CD4-positive, alpha-beta T cell treated with Interleukin-12 subunit alpha and Interleukin-12 subunit beta, for 1 hour (primary cell): ENCODE measurements at places on chromosomes 6 and 20.
A peak's percentile ranks its signal among the peaks of the same experiment; 100 is the strongest.

GRCh38 chr6:23535101-23535500 is 590.9 kb upstream of the NRSN1 start:
- DNase-seq, result no peak

- no peak for DNase-seq
These were observed 47.6 kb upstream of the RBM24 start for GRCh38 chr6:17233531-17233930.

DNA sequence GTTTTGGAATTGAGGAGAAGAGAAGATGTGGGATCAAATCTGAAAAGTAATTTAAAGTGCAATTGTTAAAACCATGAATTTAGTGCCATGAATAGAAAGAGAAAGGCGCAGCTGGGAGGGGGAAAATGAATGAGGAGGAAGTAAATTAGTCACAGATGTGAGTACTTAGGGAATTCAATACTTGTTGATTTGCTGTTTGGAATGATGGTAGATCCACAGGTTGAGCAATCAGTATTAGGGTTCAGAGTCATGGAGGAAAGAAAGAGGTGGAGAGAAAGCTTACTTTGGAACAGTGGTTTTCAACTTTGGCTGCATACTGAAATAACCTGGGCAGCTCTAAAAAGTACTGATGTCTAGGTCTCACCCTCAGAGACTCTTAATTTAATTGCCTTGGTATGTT is 229.7 kb upstream of the ASCC3 start:
- DNase-seq, result no peak

GRCh38 chr6:106227612-106228507 is 97.7 kb downstream of the ATG5 start:
- no peak for DNase-seq

- no peak for DNase-seq
These were observed 281.6 kb downstream of the PLCB1 start for GRCh38 chr20:8413691-8414090.

DNA sequence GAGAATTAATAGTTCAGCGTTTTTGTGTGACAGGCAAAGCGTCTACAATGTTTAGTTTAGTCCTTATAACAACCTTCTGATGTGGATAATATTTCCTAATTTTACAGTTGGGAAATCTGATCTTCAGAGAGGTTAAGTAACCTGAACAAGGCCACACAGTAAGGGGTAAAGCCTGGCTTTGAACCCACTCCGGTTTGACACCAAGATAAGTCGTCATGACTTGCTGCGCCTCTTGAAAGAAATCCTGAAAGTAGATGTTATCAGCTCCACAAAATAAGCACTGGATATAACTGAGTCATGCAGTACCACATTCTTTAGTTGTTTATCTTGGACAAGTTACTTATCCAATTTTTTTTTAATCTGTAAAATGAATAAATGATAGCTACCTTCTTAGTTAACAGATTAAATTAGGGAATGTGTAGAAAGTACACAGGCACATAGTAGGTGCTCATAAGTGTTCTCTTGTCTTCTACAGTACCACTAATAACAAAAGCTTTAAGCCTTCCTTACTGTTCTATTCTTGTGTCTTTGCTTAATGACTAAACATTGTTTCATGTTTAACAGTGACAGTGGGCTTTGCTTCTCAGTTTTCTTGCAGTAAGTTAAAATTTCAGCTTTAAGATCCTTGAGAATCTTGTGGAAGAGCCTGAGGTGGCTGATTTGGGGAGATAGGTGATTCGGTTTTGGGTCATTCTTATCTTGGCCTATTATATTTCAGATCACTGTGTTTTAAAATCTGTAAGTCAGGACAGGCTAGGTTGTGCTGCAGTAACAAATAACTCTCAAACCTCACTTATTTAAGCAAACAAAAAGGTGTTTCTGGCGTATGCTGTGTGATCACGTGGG is 2.1 kb downstream of the HIVEP1 start:
- no peak for DNase-seq

GRCh38 chr20:52256454-52256853 is 64.9 kb upstream of the ZFP64 start:
- DNase-seq, result no peak

- no peak for DNase-seq
These were observed 43.9 kb upstream of the CD93 start for GRCh38 chr20:23129891-23130621.

DNA sequence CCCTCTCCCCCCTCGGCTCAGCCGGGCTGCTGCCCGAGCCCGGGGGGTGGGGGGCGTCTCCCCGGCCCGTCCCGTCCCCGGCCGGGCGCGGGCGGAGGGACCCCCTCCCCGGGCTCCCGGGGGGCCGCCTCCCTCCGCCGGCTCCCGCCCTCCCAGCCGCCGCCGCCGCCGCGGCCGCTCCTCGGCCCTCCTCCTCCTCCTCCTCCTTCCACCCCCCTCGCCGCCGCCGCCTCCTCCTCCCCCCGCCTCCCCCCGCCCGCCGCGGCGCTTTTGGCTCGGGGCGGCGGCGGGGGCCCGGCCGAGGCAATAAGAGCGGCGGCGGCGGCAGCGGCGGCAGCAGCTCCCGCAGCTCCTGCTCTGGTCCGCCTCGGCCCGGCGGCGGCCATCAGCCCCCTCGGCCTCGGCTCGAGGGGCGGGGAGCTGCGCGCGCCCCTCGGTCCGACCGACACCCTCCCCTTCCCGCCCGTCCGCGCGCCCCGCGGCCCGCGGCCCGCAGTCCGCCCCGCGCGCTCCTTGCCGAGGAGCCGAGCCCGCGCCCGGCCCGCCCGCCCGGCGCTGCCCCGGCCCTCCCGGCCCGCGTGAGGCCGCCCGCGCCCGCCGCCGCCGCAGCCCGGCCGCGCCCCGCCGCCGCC is 38.7 kb downstream of the GNAS start:
- DNase-seq, result peak; percentile 85

DNA sequence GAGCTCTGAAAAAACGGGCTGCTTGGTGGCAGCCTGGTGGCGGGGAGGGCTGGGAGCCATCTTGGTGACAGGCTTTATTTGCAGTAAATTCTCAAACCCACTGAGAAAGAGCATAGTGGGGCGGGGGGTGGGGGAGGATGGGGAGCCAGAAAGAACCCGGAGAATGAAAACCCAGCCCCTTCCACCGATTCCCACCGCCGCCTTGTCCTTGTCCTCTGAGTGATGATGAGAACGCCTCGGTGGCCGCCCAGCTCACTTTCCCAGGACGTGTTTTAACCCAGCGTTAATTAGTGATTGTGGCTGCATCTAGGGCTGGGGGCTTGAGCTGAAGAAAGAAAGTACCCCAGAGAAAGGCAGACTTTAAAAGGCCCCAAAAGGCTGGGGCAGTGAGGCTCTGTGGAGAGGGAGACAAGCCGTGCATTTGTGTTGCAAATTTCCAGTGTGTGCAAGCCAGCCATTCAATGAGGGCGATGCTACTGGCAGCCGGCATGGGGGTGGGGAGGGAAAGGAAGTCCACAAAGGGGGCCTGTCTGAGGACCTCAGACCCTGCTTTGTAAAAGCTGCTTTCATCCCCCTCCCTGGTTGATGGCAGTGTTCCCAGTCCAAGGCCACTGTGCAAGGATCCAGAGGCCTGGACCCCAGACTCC is 6.2 kb upstream of the GHRH start:
- no peak for DNase-seq

DNA sequence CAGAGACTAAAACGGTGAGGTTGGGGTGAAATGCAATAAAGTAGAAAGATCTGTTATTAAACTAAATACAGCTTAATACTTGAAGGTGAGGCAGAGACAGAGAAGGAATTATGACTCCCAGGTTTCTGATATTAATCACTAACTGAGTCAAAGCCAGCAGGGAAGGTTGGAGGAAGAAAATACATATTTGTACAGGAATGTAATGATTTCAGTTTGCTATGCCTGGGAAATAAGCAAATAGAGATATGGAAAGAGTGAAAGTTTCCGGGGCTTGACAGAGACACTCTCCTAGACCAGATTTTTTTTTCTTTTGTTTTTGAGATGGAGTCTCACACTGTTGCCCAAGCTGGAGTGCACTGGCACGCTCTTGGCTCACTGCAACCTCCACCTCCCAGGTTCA is 76.8 kb downstream of the PTPRK start:
- DNase-seq, result no peak

DNA sequence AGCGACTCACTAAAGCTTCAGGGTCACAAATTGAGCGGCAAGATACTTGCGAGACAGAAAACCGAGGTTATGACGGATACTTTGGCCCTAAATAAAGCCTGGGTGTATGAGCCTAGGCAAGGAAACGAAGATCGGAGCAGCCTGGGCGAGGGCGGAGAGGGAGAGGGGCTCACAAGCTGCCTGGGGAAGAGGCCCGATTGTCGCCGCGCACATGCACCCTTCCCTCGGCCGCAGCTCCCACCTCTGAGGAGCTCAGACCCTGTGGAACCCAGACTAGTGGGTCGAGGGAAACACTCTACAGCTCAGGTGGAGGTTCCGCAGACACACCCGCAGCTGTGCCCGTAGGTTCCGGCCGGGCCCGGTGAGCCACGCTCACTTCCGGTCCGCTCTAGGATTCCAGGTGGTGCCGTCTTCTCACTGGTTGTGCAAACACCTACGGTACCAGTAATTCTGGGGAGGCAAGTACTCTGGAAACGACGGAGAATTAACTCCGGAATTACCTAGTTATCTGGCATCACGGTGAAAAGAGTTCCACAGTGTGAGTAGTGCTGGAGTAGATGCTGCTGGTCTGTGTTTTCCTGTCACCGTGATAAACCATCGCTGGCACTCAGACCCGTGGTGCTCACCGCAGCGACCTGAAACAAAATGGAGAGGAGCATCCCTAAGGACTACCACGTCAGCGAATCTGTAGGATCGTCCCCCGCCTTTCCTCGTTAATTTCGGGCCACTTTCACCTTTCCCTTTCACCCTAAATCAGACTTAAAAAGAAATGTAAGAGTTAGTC is 61.5 kb downstream of the GPX5 start:
- DNase-seq, result peak; percentile 50

DNA sequence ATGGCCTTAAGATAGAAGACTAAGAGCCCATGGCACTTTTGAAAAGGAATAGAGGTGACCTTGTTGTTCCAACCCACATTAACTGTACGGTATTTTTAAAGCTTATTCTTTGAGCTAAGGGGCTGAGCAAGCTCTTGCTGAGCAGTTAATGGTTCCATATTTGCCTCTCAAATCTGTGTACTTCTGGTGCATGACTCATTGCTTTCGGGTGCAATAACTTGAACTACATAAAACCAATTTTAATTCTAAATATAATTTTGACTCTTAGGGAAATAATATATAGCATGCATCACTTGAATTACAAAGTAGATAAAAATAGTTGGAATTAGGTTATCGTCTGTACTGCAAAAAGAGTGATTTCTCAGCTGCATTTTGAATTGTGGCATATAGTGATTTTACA is 348.1 kb upstream of the CITED2 start:
- no peak for DNase-seq

GRCh38 chr6:148447521-148448230 is 105.0 kb downstream of the SASH1 start:
- DNase-seq, result no peak

GRCh38 chr20:10007747-10008146 is 27.0 kb upstream of the ANKEF1 start:
- DNase-seq, result no peak

GRCh38 chr6:110654096-110654820 is 161.0 kb downstream of the CDK19 start:
- DNase-seq, result no peak

- no peak for DNase-seq
These were observed 106.9 kb downstream of the ZFP64 start for GRCh38 chr20:52084727-52085126.

DNA sequence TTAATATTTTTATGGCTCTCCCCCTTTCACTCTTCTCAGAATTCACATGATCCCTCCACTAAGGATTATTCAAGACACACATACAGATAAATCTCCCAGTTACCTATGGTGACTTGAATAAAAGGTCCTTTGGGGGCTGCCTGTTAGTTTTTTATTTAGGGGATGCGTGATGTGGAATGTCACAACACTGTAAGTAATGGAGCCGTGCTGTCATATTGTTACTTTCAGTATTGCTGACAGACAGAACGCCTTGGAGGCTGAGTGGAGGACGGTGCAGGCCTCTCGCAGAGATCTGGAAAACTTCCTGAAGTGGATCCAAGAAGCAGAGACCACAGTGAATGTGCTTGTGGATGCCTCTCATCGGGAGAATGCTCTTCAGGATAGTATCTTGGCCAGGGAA is 291.7 kb downstream of the UTRN start:
- DNase-seq, result no peak

- peak; percentile 28 for DNase-seq
These were observed at the start of gene MC3R for GRCh38 chr20:56247954-56248782. MC3R (plus strand) TSS chr20:56248732; CDS start chr20:56248844, 112 bp downstream.

DNA sequence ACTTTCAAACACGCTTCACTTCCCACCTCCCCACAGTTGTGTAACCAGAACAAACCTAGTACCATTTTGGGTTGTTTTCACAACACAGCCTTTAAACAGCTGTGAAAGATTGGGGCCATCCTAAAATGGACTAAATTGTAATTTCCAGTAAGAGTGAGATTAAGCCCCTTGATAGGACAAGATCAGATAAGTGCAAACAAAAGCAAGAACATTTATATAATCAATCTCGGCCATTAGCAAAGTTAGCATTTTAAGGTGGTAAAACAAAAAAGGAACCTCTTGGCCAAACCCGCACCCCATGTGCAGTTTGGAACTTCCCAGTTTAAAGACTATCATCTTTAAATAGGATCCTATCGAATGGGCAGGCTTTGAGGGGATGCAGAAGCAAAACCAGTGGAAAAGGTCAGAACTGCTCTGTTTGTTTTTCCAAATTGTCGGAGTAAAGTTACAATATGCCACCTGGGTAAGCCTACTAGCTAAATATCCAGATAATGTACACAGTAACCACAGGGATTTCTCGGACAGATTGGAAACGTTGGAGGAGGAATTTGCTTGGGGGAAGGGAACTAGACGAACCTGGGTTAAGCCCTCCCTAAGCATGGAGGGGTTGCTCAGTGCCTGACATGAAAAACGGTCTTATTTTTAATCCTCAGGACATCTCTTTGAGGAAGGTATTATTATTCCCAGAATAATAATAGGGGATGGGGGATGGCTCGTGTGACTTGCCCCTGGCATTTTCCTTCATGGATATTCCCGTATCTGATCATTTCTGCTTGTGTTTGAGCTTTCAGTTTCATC is 159.8 kb upstream of the SALL4 start:
- DNase-seq, result no peak

GRCh38 chr6:142731611-142732010 is 213.4 kb downstream of the HIVEP2 start:
- DNase-seq, result no peak

DNA sequence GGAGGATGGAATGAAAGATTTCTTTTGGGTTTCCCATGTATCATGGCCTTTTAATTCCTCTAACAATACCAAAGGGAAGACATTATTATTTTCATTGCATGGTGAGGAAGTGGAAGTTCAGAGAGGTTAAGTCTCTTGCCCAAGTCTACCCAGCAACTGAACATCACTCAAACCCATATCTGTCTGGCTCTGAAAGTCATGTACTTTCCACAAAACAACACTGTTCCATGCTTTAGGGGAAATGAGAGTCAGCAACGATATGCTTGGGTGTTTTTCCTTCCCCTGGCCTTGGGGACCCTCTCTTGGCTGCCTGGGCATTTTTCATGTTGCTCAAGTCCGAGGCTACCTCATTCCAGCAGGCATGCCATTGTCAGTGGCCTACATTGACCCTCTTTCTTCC is 118.8 kb downstream of the ADTRP start:
- DNase-seq, result no peak
